ENCODE measurements at places on chromosomes 11 and 22.

- peak; percentile 43 for DNase-seq
Observed at GRCh38 chr11:121451986-121452608, at the start of gene SORL1. SORL1 (plus strand) TSS chr11:121452314; CDS start chr11:121452332, 18 bp downstream.

DNA sequence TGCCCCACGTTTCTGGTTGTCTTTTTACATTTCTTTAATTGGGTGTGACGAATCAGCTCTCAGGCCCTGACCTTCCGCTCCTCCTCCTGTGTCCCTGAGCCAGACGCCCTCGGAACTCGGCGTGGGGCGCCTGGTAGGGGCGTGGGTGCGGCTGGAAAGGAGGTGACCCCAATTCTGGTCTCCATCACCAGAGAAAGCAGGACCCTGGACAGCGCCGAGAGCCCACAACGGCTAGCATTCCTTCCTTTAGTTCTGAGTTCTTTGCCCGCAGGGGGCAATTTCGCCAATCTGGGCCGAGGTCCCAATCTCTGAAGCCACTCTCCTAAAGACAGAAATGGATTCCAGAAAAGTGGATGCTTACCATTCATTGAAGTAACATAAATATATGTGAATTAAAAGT, 11.7 kb upstream of the RBMXL2 start:
- DNase-seq: no peak

DNA sequence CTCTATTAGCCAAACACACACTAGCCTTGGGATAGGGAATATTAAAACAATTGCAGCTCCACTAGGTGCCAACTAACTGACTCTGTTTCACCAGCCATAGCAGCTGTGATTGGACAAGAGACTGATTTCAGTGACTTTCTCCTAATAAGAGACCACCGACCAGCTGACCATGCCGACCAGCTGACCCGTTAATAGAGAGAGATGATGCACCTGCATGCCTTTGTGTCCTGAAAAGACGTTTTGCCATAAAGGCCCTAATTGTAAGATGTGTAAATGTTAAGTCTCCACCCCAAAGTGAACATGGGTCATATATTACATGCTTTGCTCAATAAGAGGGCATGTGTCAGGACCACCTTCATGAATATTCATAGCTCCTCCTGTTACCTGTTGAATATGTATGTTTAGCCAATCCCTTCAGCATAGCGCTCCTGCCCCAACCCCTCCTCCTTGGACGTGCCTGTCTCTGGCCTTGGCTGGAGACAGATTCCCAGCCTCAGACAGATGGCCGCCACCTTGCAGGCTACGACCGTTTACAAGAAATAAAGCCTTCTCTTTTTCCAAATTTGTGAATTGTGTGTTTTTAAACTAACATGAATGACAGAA, 1.3 kb upstream of the NADSYN1 start:
- no peak for DNase-seq

GRCh38 chr11:63017306-63017974, 1.8 kb upstream of the SLC22A8 start:
- no peak for DNase-seq

DNA sequence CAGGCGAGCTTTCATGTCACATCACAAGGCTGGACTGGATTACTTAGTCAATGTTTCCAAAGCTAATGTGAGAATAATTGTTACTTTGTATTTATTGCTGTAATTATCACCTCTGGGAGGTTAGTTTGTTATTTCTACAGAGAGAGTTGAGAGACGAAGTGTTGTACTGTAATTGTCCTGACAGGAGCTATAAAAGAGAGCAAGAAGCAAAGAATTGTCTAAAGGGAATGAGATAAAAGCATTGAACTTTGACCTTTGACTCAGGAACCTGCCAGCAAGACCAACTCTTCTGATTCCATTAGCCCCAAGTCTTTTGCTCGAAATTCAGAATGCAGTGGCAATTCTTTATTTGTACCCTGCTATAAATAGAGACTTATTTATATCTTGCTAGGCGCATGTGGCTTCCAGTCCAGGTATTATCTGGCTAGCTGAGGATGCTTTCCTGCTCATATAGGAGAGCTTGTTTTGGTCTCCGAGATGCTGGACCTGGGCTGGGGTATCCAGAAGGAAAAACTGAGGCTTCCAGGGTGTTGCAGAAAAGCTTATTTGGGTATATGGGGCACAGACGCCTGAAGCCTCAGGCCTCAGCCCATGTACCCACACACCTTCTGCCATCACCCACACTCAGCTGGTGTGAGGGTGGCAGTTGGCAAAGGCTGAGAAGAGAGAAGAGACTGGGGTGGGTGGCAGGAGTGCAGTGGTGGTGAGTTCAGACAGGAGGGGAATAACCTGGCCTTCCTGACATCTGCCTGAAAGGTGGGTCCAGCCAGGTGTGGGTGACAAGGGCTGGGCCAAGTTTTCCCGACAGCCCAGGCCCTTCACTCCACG, 40.7 kb downstream of the SYT13 start:
- no peak for DNase-seq

GRCh38 chr22:16601437-16602223, 9.0 kb upstream of the CCT8L2 start:
- peak; percentile 8 for DNase-seq

- no peak for DNase-seq
Observed at GRCh38 chr11:95254716-95255115, 23.7 kb upstream of the SESN3 start.

DNA sequence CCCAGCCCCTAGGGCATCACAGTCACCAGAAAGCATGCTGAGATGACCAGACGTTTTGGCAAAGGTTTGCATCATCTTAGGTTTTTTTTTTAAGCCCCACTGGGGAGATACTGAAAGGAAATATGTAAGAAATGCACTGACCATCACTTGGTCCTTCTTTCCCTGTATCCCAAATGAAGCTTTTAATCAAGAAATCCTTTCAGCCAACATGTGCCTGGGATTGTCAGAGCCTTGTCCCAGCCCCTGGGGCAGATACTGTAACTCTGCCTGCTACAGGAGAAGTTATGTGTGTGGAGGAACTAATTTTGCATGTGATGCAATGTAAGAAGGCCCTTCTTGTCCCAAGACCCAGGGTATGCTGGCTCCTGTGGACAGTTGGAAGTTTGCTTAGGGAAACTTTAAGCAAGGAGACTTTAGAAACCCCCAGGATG, 65.6 kb downstream of the PPFIBP2 start:
- peak; percentile 95 for DNase-seq

- no peak for DNase-seq
Observed at GRCh38 chr11:16839821-16840220, 101.4 kb downstream of the C11orf58 start.

GRCh38 chr11:64887234-64887756, 8.9 kb upstream of the EHD1 start:
- DNase-seq: no peak

- peak; percentile 97 for DNase-seq
Observed at GRCh38 chr11:65811764-65812475, 21.8 kb upstream of the SNX32 start.

- peak; percentile 8 for DNase-seq
Observed at GRCh38 chr11:15327786-15328231, 213.1 kb downstream of the INSC start.

GRCh38 chr11:78083021-78083420, 3.4 kb upstream of the NDUFC2 start:
- no peak for DNase-seq

- no peak for DNase-seq
Observed at GRCh38 chr11:110121204-110121603, 28.0 kb downstream of the ZC3H12C start.

- DNase-seq: no peak
Observed at GRCh38 chr11:65295001-65295400, 19.7 kb upstream of the CDC42EP2 start.

- peak; percentile 48 for DNase-seq
Observed at GRCh38 chr11:82995754-82996398, 75.8 kb downstream of the RAB30 start.

DNA sequence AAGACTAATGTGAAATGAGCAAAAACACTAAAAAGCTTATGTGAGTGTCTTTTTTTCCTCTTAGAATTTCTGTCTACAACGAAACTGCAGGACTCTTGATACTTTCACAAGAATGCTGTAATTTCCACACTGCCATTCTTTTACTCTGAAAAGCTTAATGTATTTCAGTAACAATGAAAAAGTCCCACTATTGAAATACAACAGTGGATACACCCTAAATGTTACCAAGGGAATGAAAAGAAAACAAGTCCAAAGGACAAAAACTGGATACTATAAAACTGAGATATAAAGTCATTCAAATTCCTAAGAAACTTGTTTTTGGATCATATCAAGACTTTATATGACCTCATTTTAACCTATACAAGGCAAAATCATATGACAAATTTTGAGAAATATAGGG, 77.4 kb downstream of the SOX6 start:
- no peak for DNase-seq

DNA sequence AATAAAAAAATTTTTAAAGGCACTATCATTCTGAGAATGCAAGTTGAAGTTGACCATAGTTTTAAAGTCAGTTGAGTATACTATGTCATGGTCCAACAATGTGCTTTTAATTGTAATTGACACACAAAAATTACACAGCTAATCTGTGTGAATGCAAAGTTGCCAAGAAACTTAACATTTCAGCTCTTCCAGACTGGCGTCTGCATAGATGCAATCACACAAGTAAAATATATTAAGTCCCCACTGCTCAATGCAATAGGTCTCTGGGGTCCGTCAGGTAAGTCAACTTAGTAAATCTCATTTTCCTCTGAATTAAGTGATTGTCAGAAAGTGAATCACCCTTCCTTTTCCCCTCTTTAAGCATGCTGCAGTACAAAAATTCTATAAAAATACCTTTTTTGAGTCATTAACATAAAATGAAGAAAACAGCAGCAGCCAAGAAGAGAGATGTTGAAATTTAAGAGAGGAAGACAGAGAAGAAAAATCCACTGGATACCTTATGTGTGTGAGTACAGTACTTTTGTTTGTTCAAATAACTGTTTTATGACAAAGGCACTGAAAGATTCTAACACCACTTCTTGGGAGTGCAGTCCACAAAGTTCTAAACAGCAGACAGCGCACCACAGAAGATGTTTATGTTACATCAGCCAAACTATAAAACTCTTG, 5.1 kb downstream of the FZD4 start:
- DNase-seq: no peak

GRCh38 chr11:23455321-23455891, 595.1 kb upstream of the CCDC179 start:
- no peak for DNase-seq

DNA sequence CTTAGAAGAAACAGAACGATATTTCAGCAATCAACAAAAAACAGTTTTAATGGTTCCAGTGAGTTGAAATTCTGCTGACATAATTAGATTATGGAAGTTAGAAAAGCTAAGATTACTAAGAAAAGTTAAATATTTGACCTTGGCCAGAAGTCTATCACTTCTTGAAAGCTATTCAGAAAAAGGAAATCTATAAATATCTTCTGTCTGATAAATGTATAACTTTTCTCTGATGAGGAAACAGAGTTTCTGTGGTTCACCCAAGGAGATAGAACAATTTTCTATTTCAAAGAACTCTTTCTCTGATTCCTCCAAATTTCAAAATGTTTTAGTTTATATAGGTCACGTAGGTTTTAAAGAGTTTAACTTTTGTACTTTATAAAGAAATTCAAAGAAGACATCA, 438.4 kb upstream of the CHORDC1 start:
- DNase-seq: no peak

- DNase-seq: no peak
Observed at GRCh38 chr11:84164728-84165127, 878.6 kb upstream of the CCDC90B start.

DNA sequence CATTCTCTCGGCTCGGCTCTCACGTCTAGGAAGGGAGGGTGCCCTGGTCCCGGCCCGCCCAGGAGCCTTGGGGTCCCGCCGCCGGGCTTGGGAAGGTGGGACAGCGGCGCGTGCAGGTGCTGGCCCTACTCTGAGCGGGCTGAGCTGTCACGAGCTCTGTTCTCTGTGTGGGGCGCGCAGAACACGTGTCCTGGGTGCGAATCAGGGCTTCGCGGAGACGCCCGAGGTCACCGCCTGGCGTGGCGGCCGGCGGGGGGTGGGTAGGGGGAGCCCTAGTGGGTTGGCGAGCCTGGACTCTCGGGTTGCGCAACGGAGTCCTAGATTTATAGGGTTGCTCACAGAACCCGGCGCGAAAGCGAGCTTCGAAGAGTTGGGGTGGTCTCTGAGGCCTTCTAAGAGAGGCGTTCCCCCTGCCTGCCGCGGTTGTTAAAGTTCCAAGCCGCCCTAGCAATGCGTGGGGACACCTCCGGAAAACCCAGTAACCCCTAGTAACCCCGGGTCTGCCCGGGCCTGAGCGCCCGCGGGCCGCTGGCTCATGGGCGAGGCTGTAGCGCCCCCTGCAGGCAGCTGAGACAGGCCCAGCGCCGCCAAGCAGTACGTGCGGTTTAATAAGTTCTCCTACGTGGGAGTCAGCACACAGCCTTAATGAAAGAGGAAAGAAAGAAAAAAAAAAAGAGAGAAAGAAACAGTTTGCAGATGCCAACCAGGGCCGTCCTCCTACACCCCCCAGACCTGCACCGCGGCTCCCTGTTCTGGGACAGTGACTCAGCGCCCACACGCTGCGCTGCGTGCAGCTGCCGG, 2.7 kb downstream of the ADM start:
- peak; percentile 85 for DNase-seq

GRCh38 chr11:16925561-16926065, 88.6 kb downstream of the PLEKHA7 start:
- no peak for DNase-seq

- no peak for DNase-seq
Observed at GRCh38 chr11:117870103-117870952, 6.1 kb downstream of the FXYD6 start.

GRCh38 chr11:130051082-130051481, 18.6 kb upstream of the APLP2 start:
- DNase-seq: peak; percentile 92

GRCh38 chr22:46093796-46094195, 56.5 kb upstream of the PPARA start:
- no peak for DNase-seq

GRCh38 chr11:15555161-15555560, 440.4 kb downstream of the INSC start:
- DNase-seq: no peak

DNA sequence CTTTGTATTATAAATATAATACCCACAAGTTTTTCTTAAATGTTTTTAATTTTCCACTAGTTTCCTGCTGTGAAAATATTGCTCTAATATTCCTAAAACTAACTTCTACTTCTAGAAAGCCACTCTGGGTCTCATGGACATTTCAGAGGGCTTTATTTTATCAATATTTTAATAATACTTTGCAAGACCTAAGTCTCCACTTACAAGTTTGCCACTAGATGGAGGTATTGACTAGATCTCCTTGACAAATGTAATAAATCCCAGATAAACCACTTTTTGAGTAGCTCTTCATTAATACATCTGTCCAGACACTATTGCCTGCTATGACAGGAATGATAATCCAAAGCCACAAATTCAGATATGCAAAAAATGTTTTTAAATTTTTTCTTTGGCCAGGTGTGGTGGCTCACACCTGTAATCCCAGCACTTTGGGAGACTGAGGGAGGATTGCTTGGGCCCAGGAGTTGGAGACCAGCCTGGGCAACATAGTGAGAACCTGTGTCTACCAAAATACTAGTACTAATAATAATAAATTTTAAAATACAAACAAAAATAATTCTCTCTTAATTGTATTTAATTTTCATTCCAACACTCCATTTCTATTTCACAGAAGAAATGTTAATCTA, 3.5 kb upstream of the ACAT1 start:
- peak; percentile 34 for DNase-seq

GRCh38 chr22:39946503-39947219, 13.5 kb upstream of the TMA7B start:
- no peak for DNase-seq

All from inflammatory macrophage treated with lipopolysaccharide for 1 hour (primary cell).